Naive B cell (primary cell): ENCODE measurements at places on chromosomes 7 and 10. TPM values are rescaled to one million over a fixed set of nuclear protein-coding genes. Genes with fewer than 3 reads are reported as not detected.

- DNase-seq: no peak
These were observed 560.5 kb upstream of the MKI67 start for GRCh38 chr10:128686630-128687278.

DNA sequence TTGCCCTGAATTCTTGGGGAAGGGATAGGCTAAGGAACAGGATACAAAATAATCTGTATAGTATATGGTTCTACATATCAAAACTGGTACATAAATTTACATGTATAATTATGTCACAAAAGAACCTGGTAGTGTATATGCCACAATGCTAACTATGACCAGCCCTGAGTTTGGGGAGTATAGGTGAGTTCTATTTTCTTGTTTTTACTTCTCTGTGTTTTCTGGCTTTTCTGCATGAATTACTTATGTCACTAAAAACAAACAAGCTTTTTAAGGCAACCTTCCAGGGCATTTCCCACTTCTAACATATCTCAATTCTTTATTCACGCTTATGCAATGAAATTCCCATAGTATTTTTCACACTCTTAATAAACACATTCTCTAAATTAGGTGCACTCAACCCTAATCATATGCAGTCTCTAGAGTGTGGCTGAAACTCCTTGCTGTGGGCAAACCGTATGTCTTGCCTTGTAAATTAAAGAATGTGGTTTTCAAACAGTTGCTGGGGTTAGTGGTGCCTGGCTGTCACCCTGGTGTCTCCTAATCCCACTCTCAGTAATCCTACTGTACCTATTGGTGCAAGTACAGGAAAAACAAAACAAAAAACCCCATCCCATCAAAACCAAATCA, 14.0 kb upstream of the INSIG1 start:
- DNase-seq: no peak

- no peak for DNase-seq
These were observed 67.9 kb downstream of the ZNF680 start for GRCh38 chr7:64494912-64495461.

GRCh38 chr10:98289802-98290209, 21.8 kb upstream of the LOXL4 start:
- no peak for DNase-seq

GRCh38 chr10:72277340-72277995, 3.7 kb downstream of the DDIT4 start:
- no peak for DNase-seq

GRCh38 chr10:82277591-82277990, 402.6 kb downstream of the NRG3 start:
- DNase-seq: no peak

GRCh38 chr10:5904227-5904626, 14.2 kb downstream of the FBH1 start:
- DNase-seq: no peak

PITX3 gene
- not detected for polyA plus RNA-seq

PPP1R9A gene
- polyA plus RNA-seq: 0.63 TPM
